Activated T-helper 17 cell treated with anti-CD3 and anti-CD28 coated beads, Interleukin-2, amount 50 U/mL, for 72 hours (primary cell): ENCODE measurements at places on chromosomes 4 and X.

- peak; percentile 31 for ATAC-seq
These were observed 354.9 kb downstream of the RPA4 start for GRCh38 chrX:97238632-97239031.

DNA sequence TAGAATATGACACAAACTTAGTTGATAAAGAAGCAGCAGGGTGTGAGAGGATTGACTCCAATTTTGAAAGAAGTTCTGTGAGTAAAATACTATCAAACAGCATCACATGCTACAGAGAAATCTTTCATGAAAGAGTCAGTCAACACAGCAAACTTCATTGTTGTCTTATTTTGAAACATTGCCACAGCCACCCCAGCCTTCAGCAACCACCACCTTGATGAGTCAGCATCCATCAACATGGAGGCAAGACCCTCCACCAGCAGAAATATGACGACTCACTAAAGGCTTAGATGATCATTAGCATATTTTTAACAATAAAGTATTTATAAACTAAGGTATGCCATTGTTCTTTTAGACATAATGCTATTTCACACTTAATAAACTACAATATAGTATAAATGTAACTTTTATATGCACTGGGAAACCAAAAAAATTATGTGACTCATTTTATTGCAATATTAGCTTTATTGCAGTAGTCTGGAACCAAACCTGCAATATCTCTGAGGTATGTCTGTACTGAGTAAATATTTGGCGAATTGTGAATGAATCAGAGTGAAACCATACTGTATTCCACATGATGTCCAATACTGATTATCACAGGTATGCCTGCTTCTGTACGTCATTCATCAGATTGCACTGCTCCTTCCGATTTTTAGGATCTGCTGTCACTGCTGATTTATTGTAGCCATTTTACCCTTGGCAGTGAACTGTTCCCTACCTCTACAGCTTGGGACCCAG, 11.6 kb downstream of the FRMPD4 start:
- ATAC-seq, result no peak

GRCh38 chr4:46955601-46956000, 37.8 kb downstream of the GABRA4 start:
- ATAC-seq, result no peak

DNA sequence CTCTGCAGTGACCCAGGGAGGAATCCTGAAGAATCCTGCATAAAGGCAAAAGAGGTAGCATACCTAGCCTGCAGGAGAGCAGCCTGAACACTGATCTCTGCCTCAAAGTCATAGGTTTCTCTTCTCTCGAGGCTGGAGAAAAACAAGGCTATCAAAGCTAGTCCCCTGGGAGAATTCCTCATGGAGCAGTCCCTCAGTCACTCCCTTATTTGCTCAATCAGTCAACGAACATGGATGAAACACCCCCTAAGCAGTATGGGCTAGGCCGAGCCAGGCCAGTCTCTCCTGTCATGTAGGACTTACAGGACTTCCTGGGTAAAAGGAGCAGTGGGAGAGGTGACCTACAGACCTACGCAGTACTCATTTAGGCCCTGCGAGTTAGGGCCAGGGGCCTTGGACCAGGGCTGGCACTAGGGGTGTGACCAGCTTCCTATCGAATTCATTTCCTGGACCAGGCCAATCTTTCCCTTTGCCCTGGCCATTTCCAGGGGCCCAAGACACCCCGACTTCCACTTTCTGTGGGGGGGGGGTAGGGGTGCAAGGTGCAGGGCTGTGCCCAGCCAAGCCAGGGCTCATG, 164.1 kb downstream of the EFNB1 start:
- no peak for ATAC-seq

- ATAC-seq, result no peak
These were observed 1080.5 kb upstream of the TENM3 start for GRCh38 chr4:181162676-181163075.

DNA sequence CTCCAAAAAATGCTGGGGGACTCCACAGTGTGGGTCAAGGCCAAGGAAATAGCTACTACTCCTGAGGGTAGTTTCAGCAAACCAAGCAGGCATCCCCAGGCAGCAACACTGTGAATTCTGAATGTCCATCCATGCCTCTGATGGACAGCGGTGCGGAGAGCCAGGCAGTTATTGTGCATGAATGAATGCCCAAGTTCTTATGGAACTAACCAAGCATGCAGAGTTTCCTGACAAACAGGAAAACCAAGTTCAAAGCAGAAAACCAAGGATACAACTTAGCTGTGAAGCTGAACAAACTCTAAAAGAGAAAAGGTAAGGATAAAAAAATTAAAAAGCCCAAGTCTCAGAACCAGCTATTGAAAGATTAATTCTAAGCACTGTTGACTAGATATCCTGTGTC, 642.6 kb upstream of the HS3ST1 start:
- no peak for ATAC-seq

DNA sequence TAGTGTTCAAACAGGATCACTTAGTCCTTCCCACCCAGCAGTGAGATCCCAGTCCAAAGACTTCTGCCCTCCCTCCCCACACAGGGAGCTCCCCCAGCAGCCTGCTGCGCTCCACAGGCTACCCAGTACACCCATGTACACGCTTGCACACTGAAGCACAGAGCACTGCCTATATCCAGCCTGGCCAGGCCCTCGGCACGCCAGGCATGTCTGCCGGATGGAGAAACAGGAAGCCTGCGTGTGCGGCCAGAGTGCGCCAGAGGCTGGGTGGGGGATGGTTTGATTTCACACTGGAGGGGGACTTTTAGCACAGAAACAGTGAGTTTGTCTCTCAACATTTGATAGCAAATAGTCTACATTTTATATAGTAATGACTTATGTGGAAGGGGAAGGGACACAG, 833.5 kb upstream of the IGFBP7 start:
- ATAC-seq, result no peak

DNA sequence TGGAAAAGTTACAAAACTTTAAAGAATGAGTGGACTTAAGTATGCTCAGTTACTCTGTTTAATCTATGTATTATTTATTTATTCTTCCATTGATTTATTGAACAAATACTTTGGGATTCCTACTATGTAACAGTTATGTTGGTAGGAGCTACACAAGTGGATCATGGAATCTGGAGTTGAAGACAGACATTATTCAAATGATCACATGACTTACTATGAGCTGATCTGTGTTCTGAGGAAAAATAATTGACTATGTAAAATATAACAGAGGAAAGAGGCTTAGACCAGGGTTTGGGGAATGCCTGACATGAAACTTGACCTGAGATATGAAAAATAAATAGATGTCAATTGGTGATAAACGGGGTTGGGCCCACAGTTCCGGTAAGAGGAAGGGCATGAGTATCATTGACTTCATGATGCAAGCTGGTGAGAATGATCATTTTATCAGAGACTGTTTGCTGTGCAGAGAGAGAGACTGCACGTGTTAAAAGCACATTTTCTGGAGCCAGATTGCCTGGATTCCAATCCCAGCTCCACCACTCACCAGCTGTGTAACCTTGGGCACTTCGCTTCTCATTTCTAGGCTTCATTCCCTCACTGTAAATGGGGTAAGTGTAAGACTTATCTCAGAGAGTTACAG, 179.0 kb downstream of the SPCS3 start:
- ATAC-seq, result no peak

- ATAC-seq, result peak; percentile 82
These were observed 38.4 kb downstream of the NAP1L5 start for GRCh38 chr4:88659055-88659889.

GRCh38 chr4:53645108-53645507, 53.8 kb upstream of the LNX1 start:
- no peak for ATAC-seq

DNA sequence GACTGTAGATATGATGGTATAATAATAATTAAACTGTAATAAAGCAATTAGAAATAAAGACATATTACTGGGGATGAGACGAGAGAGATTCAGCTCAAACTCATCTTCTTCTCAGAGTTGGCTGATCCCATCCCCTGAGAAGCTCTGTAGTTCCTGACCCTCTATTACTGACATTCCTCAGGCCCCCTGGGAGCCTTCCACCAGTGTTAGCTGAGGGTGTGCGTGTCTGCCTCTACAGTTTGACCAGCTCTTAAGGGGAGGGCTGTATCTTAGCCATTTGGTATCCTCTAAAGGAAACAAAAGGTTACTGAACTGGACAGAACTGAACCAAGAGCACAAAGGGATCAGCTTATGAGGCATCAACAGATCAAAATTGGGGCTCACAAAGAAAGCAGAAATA, 11.2 kb downstream of the FHDC1 start:
- no peak for ATAC-seq

GRCh38 chr4:169231647-169232262, 39.0 kb downstream of the SH3RF1 start:
- no peak for ATAC-seq

DNA sequence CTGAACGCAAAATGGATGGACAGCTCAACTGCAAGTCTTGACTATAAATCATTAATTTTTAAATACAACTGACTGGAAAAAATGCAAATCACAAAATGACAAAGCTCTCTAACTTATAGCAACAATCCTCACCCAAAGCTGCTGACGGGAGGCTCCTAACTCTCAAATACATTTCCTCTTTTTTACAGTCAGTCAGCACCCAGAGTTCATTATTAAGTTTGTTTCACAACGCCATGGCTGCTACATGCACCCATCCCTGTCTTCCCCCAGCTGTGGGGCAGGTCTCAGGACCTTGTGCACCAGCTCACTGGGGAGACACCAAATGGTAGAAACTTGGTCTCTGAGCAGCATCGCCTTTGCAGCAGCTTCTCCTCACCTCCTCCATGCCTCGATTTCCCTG, 97.6 kb downstream of the SLC34A2 start:
- ATAC-seq, result no peak

DNA sequence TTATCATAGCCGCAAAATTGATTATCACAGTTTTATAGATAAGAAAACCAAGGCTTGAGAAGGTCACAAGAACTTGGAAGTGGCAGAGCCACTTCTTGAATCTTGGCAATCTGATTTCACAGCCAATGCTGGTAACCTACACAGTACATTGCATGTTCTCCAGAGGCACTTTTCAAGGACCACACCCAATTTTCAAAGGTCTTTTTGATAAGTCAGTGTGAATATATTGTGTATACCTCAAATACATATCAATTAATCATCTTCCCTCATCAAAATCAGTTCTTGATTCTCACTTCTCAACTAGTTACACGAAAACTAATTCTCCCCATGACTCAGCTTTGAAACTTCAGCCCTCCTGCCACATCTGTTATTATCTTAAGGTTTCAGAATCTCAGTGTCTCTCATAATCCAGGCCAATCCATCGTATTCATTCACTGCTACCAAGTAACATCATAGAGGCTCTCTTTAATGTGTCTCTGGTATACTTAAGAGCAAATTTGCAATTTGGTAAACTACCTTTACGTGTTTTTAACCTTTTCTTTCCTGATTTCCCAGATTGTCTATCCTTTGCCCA, 16.8 kb downstream of the CAMK2D start:
- ATAC-seq, result peak; percentile 93

- no peak for ATAC-seq
These were observed 278.9 kb downstream of the EPHA5 start for GRCh38 chr4:65391382-65391781.

DNA sequence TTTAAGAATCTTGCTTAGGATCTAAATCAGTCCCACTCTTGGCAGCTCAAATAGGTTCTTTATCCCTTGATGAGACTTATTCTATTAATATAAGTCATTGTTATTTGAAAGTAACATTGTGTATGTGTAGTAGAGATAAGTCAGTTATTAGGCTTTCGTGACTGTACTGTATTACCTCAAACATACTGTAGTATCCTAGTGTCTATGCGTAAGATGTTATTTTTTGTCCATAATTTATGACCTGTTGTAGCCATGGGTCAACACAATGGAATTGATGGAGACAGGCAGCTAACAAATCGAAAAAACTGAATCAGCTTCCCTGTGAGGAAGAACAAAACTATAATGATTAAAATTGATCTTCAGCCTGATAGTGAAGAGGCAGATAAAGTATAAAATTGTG, 41.8 kb downstream of the CLCN3 start:
- ATAC-seq, result no peak

- ATAC-seq, result no peak
These were observed 381.7 kb downstream of the STPG2 start for GRCh38 chr4:97761445-97762114.

- no peak for ATAC-seq
These were observed 30.1 kb upstream of the SCOC start for GRCh38 chr4:140343303-140343702.

DNA sequence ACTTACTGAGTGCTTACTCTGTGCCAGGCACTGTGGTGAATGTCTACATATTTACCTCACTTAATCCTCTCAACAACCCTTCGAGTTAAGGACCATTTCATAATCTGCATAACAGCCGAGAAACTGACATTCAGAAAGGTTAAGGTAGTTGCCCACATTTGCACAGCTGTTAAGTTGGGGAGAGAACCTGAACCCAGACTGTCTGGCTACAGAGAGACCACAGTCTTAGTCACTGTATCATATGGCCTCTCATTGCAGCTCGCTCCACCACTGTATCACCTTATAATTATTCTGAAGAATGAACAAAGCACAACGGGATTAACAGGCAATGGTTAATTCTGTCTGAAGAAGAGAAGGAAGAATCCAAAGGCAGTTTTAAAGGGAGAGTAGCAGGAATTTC, 98.5 kb downstream of the ADGRA3 start:
- ATAC-seq, result no peak

GRCh38 chr4:5711479-5712184, 631 bp downstream of the EVC start:
- ATAC-seq, result peak; percentile 5

DNA sequence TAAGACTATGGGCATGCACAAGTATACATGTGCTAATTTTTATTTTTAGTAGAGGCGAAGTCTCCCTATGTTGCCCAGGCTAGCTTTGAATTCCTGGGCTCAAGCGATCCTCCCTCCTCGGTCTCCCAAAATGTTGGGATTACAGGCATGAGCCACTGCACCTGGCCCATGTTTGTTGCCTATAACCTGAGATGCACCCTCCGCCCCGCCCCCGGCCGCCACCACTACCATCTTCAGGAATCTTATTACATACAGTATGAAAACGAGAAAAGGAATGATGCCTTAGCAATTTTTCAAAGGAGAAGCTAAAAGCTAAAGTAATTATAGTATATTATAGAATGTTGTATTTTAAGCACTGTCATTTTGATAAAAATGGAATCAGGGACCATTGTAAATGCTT, 61.2 kb downstream of the POU4F2 start:
- ATAC-seq, result no peak
